ENCODE measurements at places on chromosomes 12 and 14.

DNA sequence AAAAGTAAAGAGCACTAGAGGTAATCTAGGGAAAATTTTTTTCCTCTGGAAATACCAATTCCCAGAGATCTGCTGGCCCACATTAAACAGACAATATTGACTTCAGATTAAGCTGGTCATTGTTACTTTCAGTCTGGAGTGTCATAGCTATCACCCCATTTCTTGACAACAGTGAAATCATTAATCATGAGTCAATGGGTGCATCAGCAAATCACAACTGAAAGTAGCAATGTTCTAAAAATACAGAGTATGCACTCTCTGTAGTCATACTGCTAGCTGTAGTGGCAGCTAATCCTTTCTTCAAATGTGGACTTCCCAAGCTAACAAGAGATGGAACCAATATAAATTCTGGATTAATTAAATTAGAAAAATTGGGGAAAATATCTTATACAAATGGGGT is 129.9 kb downstream of the CPNE8 start:
- DNase-seq, result no peak
- no peak overlapping the region for H3K27ac ChIP-seq
- H3K27me3 ChIP-seq, result no peaks in the 10 kb centered on the region
- no peaks in the 10 kb centered on the region for H3K36me3 ChIP-seq
- H3K4me1 ChIP-seq, result no peaks in the 10 kb centered on the region
- H3K4me3 ChIP-seq, result no peak overlapping the region

- no peaks in the 10 kb centered on the region for H3K27me3 ChIP-seq
- no peak overlapping the region for H3K4me3 ChIP-seq
- H3K36me3 ChIP-seq, result peaks cover 4% of the 10 kb centered on the region
- H3K4me1 ChIP-seq, result no peaks in the 10 kb centered on the region
These were observed 33.8 kb downstream of the MMAB start for GRCh38 chr12:109539508-109539907.

DNA sequence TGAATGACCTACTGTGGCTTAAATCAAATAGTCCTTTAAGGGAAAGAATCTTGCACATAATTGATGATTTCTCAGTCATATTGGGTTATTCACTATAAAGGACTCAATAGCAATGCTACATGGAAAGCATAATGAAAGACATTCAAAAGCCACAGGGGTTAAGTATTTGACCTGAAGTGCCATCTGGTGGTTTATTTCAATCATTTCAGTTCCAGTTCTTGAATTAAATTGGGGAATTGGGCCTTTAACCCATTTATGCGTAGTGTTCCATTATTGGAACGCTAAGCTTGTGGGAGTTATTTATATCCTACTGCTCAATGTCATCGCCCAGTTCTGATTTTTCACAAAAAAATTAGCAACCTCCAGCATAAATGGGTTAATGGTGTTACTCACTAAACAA is 41.3 kb upstream of the C12orf71 start:
- H3K27me3 ChIP-seq, result no peaks in the 10 kb centered on the region
- no peak overlapping the region for H3K27ac ChIP-seq
- H3K36me3 ChIP-seq, result no peaks in the 10 kb centered on the region
- H3K4me1 ChIP-seq, result peaks cover 4% of the 10 kb centered on the region

GRCh38 chr14:103509864-103510723 is 12.5 kb downstream of the CKB start:
- no peak overlapping the region for H3K27ac ChIP-seq
- no peak overlapping the region for H3K4me3 ChIP-seq
- H3K27me3 ChIP-seq, result no peaks in the 10 kb centered on the region
- DNase-seq, result no peak

GRCh38 chr14:105005929-105006830 is 14.7 kb downstream of the CDCA4 start:
- H3K27me3 ChIP-seq, result no peaks in the 10 kb centered on the region
- DNase-seq, result no peak
- no peaks in the 10 kb centered on the region for H3K4me1 ChIP-seq
- no peak overlapping the region for H3K4me3 ChIP-seq
- peaks cover 28% of the 10 kb centered on the region for H3K36me3 ChIP-seq

GRCh38 chr12:119775246-119775895 is 101.7 kb downstream of the CIT start:
- DNase-seq, result no peak
- H3K27me3 ChIP-seq, result no peaks in the 10 kb centered on the region
- H3K36me3 ChIP-seq, result peaks cover 86% of the 10 kb centered on the region
- H3K27ac ChIP-seq, result no peak overlapping the region
- no peaks in the 10 kb centered on the region for H3K4me1 ChIP-seq
- no peak overlapping the region for H3K4me3 ChIP-seq

DNA sequence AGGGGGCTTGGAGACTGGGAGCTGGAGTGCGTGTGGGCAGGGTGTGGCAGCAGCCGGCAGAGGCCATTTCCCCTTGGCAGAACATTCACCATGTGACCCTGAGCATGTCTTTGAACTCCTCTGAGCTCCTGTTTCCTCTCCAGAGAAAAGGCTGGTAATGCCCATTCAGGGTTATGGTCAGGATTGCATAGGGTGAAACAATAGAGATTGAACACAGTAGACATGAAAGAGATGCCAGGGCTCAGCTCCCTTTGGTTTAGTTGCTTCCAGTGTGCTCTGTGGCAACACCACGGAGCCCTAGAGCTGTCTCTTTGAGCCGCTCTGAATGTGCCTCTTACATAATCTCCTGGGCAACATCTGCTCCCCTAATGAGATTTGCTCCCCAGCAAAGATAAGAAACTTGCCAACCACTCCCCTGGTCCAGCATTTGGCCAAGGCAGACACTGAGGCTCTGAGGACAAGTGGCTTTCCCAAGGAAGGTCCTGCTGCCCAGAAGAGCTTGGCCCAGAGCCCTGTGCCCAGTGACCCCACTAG is 4.6 kb downstream of the IFI27 start:
- no peak overlapping the region for H3K4me3 ChIP-seq
- H3K27me3 ChIP-seq, result no peaks in the 10 kb centered on the region
- H3K36me3 ChIP-seq, result no peaks in the 10 kb centered on the region
- no peak for DNase-seq
- H3K4me1 ChIP-seq, result no peaks in the 10 kb centered on the region

DNA sequence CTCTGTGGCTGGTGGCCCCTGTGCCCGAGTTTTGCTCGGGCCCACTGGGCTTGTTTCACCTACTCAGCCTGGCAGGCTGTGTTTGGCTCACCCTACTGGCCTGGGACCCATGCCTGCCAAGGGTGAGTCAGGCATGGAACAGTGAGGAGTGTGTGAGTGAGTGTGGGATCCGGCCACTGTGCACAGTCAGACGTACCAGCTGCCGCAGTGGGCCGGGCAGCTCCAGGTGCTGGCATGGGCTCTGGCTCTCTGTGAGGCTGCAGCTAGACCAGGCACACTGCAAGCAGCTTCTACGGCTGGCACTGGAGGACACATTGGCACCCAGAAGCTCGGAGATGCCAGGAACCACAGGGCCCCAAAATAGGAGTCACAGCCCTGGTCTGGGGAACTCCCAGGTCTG is 40.6 kb downstream of the HSD17B6 start:
- H3K4me3 ChIP-seq, result no peak overlapping the region
- no peak for DNase-seq
- no peaks in the 10 kb centered on the region for H3K27me3 ChIP-seq
- no peaks in the 10 kb centered on the region for H3K4me1 ChIP-seq
- no peak overlapping the region for H3K27ac ChIP-seq

GRCh38 chr12:45644541-45644940 is 85.0 kb upstream of the ARID2 start:
- H3K4me1 ChIP-seq, result peaks cover 5% of the 10 kb centered on the region
- no peaks in the 10 kb centered on the region for H3K27me3 ChIP-seq
- H3K4me3 ChIP-seq, result no peak overlapping the region
- DNase-seq, result no peak
- no peak overlapping the region for H3K27ac ChIP-seq

DNA sequence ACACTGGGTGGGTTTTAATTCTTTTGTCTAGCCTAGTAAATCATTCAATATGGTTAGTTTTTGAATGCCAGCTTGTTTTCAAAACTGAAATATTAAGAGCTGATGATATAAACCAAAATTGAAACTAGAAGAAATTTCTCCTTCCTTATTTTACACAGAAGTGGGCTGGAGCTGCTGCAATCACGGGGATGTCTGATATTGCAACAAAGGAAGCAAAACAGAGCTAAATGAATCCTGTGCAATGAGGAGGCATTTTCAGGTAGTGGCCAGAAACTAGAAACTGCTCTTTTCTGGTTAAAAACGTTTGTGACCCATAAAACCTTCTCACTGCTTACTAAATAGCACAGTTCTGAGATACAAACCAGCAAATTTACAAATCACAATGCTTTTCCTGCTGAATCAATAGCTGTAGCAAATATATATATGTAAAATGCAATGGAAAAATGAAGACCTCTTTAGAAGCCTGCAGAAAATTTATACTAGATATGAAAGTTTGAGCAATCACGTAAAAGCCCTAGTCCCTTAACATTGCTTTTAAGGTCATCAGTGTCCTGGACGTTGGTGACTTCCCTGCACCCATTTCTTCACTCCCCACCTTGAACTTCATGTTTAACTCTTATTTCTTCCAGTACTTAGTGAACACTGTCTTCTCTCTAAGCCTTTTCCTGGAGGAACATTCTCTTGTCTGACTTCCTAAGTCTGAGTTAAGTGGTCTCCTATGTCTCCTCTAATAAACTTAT is 15.9 kb upstream of the LRRK2 start:
- no peak for DNase-seq
- no peaks in the 10 kb centered on the region for H3K4me1 ChIP-seq
- H3K36me3 ChIP-seq, result no peaks in the 10 kb centered on the region
- no peaks in the 10 kb centered on the region for H3K27me3 ChIP-seq

DNA sequence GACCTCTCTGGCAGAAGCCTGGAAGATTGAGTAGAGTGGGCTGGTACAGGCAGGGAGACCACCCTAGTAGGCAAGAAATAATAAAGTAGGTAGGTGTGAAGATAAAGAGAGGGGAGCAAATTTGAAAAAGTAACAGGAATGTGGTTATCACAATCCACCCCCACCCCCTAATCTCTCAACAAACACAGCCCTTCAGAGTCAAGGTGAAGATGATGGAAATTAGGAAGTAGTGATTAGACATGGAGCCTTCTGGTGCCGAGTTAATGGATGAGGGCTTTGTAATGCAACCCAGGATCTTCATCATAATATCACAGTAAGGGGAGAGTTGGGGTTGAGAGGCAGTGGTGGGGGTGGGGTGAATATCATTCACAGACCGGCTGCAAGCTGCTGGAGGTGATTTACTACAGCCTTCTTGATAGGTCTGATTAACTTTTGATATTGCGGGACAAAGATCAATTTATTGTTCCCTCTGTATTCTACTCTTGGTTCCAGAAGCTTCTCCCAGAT is 29.2 kb upstream of the CRY1 start:
- no peaks in the 10 kb centered on the region for H3K4me1 ChIP-seq
- no peak overlapping the region for H3K27ac ChIP-seq
- no peaks in the 10 kb centered on the region for H3K36me3 ChIP-seq
- H3K4me3 ChIP-seq, result no peak overlapping the region

DNA sequence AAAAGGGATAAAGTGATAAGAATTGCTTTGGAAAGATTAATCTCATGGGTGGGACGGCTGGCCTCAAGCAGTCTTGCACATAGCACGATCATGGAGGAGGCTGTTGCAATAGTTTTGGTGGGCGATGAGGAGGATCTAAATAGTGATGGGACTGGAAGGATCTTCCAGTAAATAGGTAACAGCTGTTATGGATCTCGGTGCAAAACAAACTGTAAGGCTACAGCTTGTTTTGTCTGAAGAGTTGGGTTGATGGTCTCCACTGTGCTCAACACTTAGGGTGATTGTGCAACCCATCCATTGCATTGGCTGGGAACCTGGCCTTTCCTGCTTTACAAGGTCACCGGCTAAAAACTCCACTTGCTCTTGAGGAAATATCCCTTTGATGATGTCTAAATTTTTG is 21.0 kb downstream of the IGF1 start:
- no peak overlapping the region for H3K4me3 ChIP-seq
- H3K36me3 ChIP-seq, result no peaks in the 10 kb centered on the region
- no peaks in the 10 kb centered on the region for H3K27me3 ChIP-seq
- no peaks in the 10 kb centered on the region for H3K4me1 ChIP-seq
- DNase-seq, result no peak
- H3K27ac ChIP-seq, result no peak overlapping the region

DNA sequence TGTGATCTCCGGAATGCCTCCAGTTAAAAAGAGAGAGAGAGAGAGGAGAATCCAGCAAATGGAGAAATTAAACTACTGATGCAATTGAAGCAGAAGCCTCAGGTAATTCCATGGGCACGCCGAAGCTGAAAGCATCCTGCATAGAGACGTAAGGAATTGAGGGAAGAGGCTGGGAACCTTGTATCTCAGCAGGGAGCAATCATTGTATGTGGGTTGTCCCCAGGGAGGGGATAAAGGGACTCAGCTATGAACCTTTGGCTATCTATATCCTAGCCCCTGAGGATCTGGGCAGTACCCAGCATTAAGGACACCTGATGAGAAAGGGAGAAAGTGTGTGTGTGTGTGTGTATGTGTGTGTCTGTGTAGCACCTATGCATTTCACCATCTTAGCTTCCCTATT is 95.8 kb upstream of the ATXN7L3B start:
- no peak overlapping the region for H3K27ac ChIP-seq
- no peak for DNase-seq
- H3K4me1 ChIP-seq, result peaks cover 3% of the 10 kb centered on the region
- H3K27me3 ChIP-seq, result no peaks in the 10 kb centered on the region
- no peaks in the 10 kb centered on the region for H3K36me3 ChIP-seq
- H3K4me3 ChIP-seq, result no peak overlapping the region

DNA sequence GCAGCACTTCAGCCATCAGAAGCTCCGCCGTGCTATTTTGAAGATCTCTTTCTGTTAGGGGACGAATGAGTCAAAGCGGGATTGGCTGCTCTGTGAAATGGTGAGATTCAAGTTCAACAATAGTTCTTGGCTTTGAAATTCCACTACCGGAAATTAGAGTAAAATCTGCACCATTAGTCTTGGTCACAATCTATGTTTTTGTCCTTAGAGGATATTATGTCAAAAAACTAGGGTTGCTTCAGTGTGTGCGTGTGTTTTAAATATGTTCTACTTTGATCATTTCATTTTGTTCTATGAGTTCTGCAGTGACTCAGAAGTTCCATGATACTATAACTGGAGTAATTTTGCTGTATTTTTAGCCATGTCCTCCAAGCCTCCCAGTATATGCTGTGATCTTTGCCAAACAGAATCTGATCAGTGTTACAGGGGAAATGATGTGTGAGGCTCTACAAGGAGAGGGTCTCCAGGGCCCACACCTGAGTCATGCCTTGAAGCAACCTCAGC is 22.6 kb downstream of the GPHB5 start:
- H3K27me3 ChIP-seq, result no peaks in the 10 kb centered on the region
- no peak overlapping the region for H3K4me3 ChIP-seq
- no peak for DNase-seq
- no peak overlapping the region for H3K27ac ChIP-seq
- H3K4me1 ChIP-seq, result peaks cover under 1% of the 10 kb centered on the region

GRCh38 chr14:70884595-70885342 is 22.5 kb upstream of the PCNX1 start:
- no peak overlapping the region for H3K4me3 ChIP-seq
- no peak for DNase-seq
- no peak overlapping the region for H3K27ac ChIP-seq
- peaks cover 20% of the 10 kb centered on the region for H3K4me1 ChIP-seq

GRCh38 chr14:88750945-88751344 is 41.8 kb downstream of the EML5 start:
- no peak overlapping the region for H3K4me3 ChIP-seq
- no peaks in the 10 kb centered on the region for H3K27me3 ChIP-seq
- no peak overlapping the region for H3K27ac ChIP-seq
- H3K36me3 ChIP-seq, result no peaks in the 10 kb centered on the region

GRCh38 chr14:68766299-68767247 is 26.3 kb downstream of the ZFP36L1 start:
- no peaks in the 10 kb centered on the region for H3K36me3 ChIP-seq
- H3K27me3 ChIP-seq, result no peaks in the 10 kb centered on the region
- H3K27ac ChIP-seq, result no peak overlapping the region
- no peak for DNase-seq

Measured in neuronal stem cell (in vitro differentiated cells).